LoVo (cell line): ENCODE measurements at places on chromosomes 11 and 22.

- DNase-seq = peak; percentile 59
These were observed 29.5 kb downstream of the C2CD3 start for GRCh38 chr11:74141241-74141695.

GRCh38 chr11:96204366-96204659 is 138.7 kb downstream of the MAML2 start:
- no peak for DNase-seq

DNA sequence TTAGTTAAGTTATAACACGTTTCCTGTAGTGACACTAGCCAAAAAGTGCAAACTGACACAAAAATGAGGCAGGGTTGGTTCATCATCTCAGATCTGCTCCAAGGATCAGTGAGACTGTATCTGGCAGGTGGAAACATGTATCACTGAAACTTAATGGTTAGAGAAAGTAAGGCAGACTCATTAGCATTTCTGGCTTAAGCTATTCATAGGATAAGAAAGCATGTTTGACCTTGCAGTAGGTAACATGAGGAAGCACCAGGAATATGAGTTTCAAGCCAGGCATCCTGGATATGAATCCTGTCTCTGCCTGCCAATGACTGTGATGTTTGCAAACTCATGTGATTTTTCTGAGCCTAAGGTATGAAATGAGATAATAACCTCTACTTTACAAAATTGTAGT is 732.1 kb downstream of the NELL1 start:
- DNase-seq = no peak

DNA sequence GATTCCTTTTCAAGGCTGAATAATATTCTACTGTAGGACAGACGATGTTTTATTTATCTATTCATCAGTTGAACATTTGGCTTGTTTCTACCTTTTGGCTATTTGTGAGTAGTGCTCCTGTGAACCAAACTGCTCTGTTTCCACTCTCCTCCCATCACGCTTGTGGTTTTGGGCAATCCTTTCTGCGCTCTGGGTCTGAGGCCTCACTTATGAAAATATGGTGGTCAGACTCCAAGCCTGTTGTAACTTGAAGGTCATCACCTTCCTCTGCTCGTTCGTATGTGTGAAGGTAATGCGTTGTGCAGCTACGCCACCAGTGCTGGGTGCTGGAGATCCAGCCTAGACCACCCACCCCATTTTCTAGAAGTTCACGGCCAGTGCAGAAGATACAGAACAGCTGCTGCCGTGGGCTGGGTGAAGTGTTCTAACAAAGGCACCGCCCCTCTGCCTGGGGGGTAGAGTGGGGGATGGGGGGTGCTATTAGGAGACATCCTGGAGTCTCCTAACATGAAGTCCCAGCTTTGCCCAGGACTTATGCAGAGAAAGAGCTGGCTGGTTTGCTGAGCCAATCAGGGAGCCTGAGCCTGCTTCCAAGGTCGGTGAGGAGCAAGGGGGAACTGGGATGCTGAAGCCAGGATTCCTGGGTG is 21.0 kb downstream of the PTPN5 start:
- no peak for DNase-seq

DNA sequence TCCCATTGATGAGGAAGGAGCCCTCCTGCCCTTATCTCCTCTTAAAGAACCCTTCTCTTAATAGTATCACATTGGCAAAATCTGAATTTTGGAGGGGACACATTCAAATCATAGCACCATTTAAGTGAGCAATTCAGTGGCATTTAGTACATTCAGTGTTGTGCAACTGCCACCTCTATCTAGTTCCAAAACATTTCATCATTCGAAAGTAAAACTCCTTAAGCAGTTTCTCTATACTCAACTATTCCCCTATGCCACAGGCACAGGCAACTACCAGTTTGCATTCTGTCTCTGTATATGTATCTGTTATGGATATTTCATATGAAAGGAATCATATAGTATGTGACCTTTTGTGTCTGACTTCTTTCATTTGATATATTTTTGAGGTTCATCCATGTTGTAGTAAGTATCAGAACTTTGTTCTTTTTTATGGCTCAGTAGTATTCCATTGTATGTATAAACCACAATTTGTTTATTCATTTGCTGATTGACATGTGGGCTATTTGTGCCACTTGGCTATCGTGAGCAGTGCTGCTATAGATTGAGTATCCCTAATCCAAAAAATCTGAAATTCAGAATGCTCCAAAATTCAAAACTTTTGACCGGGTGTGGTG is 22.9 kb downstream of the FAR1 start:
- DNase-seq = no peak

DNA sequence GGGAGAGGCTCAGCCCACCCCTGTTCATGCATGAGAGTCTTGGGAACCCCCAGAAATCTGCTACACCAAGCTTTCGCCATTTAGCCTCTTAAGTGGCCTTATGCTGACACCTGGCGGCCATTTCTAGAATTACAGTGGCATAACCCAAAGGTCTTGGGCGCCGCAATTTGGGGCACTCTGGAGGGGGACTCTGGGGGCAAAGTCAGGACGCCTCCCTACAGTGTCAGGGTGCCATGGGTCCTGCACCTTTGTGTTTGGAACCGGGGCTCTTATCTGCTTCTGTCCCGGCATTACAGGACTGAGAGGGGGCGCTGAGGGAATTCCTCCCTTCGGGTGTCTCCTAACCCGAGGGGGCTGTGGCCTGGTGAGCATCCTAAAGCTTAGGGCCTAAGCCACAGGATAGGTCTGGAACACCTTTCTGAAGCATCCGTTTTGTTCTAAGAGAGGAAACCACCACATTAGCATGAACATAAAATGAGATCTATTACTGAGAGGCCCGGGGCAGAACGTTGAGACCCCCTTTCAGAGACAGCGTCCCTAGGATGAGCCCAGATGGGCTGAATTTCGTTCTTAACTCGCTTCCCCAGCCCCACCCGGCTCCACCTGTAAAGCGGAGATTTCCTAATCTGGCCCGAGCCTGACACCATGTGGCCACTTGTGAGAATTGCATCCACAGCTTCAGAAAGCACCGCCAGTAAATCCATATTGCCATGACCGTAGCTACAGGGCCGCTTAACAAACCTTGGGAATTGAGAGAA is 9.3 kb downstream of the INS start:
- peak; percentile 77 for DNase-seq

DNA sequence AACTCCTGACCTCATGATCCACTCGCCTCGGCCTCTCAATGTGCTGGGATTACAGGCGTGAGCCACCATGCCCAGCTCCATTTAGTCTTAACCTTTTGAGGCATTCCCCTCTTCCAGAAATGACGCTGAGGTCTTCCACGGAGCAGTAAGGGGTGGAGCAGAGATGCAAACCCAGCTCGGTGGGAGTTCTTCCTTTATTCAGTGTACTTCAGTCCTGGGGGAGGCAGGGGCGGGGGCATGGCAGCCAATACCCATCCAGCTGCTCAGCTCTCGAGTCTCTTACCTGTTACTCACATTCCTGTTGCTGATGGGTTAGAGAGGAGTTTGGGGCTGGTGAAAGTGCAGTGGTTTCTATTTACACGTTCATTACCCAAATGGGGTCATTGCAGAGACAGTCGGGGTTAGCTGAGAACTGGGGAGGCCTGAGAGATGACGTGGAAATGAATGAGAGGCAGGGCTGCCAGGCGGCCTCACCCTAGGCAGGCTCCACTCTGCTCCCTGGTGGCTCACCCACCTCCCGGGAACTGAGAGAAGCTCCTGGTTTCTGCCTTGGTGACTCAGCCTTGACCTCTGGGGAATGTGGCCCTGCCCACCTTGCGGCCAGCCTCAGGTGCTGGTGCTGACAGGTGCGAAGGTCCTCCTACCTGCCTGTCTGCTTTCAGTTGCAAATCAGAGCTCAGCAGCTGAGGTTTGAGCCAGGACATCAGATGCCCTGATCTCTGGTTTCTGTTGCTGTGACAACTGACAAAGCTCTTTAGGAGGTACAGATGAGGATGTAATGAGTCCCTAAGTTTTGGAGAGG is 13.4 kb upstream of the ST14 start:
- DNase-seq = peak; percentile 95

- no peak for DNase-seq
These were observed 735.9 kb downstream of the NTM start for GRCh38 chr11:132106096-132106982.

DNA sequence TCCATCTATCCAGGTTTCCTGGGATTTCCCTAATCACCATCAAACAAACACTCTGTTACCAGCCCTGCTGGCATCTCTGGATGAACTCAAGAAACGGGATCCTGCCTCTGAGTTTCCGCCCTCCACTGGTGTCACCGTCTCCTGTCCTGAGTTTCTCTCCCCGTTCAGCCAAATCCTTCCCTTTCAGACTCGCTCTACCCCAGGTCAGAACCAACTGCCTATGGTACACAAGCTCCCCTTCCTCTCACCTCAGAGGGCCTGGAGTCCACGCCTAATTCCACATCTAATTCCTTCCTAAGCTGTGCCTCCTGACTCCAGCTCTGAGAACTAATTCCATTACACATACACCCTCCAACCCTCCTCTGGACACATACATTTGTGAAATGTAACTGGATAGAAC is 96.1 kb downstream of the SHANK2 start:
- DNase-seq = no peak

GRCh38 chr22:36528341-36528740 is 625 bp downstream of the EIF3D start:
- peak; percentile 29 for DNase-seq

- no peak for DNase-seq
These were observed 15.6 kb upstream of the C11orf24 start for GRCh38 chr11:68287419-68287818.

DNA sequence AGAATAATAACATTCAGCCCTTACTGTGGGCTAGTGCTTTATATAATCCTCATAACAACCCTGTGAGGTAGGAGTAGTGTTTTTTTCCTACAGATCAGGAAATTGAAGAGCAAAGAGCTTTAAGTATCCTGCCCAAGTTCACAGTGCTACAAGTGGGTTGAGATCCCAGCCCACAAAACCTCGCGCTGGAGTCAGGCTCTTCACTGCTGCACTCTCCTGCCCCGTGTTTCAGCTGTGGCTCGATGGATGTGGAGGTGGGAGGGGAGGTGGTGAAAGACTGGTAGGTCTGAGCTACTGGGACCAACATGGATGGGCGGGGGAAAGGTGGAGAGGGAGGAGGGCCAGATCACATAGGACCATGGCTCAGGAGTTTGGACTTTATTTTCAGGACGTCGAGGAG is 6.1 kb downstream of the ZNF408 start:
- DNase-seq = no peak

- no peak for DNase-seq
These were observed 3.1 kb downstream of the DMC1 start for GRCh38 chr22:38566726-38567504.

DNA sequence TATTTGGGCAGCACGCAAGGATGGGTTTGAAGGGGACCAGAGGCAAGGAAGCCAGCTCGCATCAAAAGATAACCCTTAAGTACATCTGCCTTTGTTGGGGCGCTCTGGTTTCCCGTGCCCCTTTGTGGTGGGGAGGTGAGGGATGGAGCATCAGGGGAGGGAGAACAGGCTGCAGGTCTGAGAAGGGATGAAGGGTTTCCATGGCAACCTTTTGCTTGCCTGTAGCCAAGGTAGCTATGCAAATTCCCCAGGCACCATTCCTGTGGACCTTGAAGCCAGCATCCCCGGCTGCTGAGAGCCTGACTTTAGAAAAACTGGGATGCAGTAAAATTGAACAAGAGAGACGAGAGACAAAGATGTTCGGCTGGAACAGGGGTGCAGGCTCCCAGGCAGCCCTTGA is 75.7 kb downstream of the SEZ6L start:
- DNase-seq = no peak

DNA sequence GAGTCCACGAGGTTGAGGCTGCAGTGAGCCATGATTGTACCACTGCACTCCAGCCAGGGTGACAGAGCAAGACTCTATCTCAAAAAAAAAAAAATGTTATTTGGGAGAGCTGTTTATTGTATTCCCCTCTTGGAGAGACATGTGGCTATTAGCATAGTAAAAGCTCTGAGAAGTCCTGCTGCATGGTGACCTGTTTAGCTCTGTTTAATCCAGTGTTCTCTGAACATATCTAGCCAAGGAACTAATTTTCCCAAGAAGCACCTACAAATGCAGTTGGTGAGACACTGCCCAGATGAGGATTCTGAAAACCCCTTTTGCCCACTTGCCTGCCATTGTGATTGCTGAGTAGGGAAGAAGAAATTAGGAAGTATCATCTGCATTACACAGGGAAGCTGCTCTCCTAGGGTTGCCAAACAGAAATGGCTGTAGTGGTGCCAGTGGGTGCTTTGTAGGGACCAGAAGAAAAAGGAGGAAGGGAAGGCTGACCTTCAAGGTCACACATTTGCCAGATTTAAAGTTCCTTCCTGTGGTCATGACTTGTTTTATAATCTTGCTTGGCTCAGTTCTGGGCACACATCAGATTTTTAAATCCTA is 15.7 kb downstream of the TIMP3 start:
- no peak for DNase-seq

GRCh38 chr11:112903340-112903739 is 57.9 kb upstream of the NCAM1 start:
- no peak for DNase-seq

- no peak for DNase-seq
These were observed 108.3 kb downstream of the CTTN start for GRCh38 chr11:70506658-70506970.

DNA sequence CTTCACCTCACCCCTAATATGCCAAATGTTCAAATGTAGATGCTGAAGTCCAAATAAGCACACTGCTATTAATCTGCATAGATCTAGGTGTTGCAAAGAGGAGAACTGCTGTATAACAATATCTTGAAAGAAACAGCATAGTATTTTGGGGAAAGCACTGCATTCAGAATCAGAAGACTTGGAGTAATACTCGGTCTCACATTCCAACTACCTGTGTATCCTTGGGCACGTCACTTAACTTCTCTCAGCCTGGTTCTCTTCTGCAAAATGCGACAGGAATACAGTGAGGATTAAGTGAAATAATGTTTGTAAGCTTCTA is 332 bp upstream of the HMGXB4 start:
- no peak for DNase-seq

GRCh38 chr11:117502779-117503100 is 175.1 kb downstream of the CEP164 start:
- no peak for DNase-seq

DNA sequence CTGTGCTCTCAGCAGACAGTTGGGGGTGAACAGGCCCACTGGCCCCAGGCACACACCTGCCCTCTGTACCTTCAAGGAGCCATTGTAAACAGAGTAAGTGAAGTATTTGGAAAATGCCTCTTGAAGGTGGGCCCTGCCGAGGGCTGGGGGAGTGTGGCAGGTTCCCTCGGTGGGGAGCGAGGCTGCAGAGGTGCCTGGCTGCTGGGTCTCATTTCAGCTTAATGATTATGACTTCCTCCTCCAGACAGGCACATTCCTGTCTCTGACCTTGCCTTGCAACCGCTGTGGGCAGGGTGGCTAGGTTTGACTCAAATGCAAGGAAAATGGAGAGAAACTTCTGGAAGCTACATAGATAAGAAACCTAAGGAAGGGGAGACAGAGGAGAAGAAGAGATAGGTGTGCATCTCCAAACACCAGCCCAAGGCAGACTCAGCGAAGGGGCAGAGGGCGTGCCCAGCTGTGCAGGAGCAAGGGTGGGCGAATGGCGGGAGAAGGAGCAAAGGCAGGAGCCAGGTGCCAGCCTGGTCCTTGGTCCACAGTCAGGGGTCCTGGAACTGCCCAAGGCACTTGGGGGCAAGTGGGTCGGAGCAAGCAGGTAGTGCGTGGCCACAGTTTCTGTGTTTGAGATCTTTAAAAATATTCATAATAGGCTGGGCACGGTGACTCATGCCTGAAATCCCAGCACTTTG is 14.0 kb downstream of the GRAMD4 start:
- DNase-seq = no peak
